ENCODE measurements at places on chromosomes 7 and 10.

- H3K27me3 ChIP-seq = no peaks in the 10 kb centered on the region
- H3K27ac ChIP-seq = no peak overlapping the region
- H3K36me3 ChIP-seq = no peaks in the 10 kb centered on the region
- no peak overlapping the region for H3K4me3 ChIP-seq
These were observed 222.9 kb upstream of the KMT2E start for GRCh38 chr7:104791080-104791479.

DNA sequence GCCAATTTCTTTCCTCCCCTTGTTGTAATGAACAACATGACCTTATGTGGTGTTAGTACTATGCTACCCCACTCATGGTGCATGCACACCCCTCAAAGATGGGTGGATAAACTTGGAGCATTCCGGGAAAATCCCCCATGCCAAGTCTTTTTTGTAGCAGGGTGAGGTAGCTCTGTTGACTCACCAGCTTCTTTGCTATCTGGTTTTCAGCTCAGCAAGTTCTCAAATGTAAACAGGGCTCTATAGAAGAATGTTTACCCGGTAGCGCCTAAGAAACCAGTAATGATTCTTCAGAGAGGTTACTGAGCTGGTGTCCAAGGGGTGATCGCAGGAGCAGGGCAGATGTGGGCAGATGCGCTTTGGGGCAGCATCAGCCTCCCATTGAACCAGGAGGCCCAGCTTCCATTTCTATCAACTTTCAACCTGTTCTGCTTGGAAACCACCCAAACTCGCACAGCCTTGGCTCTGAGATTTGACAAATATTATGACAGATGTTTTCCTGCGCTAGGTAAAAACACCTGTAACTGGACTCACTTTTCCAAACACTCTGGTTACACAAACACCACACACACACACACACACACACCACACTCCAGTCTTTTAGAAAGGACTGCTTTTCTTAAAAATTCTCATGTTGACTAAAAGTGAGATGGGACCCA, 87.8 kb downstream of the ZRANB1 start:
- H3K27ac ChIP-seq = no peak overlapping the region
- no peak for DNase-seq

GRCh38 chr7:157660971-157661610, 324.3 kb downstream of the DNAJB6 start:
- H3K4me1 ChIP-seq = no peaks in the 10 kb centered on the region
- no peak for DNase-seq
- no peak overlapping the region for H3K4me3 ChIP-seq

DNA sequence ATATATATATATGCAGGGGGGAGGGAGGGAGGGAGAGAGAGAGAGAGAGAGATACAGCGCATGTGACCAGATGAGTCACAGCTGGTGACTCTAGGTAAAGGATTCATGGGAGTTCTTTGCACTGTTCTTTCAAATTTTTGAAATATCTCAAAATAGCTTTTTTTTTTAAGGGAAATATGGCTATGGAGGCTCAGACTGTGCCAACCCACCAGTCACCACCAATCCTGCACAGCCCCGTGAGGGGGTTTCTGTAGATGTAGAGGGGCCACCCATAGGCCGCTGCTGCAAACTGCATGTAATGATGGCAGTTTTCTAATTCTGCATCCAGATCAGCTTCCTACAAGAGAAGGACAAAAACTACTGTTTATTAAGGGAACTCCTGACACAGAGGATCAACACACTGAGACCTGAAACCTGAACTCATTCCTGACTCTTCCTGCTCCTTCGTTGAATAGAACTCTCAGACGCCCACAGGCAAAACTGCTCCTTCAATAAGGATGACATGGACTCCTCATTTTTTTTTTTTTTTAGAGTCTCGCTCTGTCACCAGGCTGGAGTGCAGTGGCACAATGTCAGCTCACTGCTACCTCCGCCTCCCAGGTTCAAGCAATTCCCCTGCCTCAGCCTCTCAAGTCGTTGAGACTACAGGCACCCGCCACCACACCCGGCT, 17.3 kb downstream of the DAGLB start:
- no peak overlapping the region for H3K4me3 ChIP-seq
- peaks cover 10% of the 10 kb centered on the region for H3K36me3 ChIP-seq
- DNase-seq = no peak
- no peaks in the 10 kb centered on the region for H3K4me1 ChIP-seq
- H3K27ac ChIP-seq = no peak overlapping the region
- no peaks in the 10 kb centered on the region for H3K27me3 ChIP-seq
